ENCODE measurements at places on chromosomes 13 and 19.

DNA sequence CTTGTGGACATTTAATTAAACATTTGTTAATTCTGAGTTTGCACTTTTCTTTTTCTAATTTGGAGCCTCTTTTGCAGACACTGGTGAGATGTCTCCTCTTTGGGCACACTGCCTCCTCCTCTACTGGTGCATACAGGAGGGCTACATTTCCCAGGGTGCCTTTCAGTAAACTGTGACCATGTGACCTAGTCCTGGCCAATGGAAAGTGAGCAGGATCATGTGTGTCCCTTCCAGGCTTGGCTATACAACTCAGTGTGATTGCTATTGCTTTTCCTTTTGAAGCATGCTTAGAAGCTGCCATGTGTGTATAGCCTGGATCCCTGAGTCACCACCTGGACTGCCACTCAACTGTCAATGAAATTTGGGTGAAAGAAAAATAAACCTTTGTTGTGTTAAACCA is 4.5 kb downstream of the IZUMO2 start:
- no peak for DNase-seq

DNA sequence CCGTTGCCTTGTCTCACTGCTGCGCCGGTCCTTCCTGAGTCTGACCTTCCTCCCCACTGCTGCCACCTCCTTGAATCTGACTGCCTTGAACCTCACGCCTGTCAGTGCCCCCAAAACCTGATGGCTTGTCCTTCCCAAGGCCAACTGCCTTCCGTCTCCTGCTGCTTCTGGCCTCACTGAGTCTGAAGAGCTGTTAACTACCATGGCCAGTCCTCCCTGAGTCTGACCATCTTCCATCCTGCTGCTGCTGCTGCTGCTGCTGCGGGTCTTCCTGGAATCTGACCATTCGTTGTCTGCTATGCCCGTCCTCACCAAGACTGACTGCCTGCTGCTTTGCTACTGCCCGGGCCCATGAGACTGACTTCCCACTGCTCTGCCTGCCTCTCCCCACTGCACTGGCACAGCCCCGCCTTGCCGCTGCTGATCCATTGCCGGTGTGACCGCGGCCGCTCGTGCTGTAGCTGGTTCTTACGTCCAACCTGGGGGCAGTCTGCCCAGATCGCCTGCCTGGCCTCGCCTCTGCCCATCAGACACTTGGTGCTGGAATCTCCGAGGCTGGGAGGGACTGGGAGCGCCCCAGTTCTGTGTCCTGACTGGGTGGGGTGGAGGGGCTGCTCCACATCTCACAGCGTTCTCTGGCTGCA is 2.9 kb upstream of the RCN3 start:
- DNase-seq, result no peak

GRCh38 chr19:6393983-6394412 is 1.0 kb upstream of the GTF2F1 start:
- DNase-seq, result no peak

GRCh38 chr13:108629181-108629752 is at the start of gene MYO16:
MYO16 (plus strand) TSS chr13:108629611; CDS start chr13:108629845, 234 bp downstream.
- DNase-seq, result no peak

DNA sequence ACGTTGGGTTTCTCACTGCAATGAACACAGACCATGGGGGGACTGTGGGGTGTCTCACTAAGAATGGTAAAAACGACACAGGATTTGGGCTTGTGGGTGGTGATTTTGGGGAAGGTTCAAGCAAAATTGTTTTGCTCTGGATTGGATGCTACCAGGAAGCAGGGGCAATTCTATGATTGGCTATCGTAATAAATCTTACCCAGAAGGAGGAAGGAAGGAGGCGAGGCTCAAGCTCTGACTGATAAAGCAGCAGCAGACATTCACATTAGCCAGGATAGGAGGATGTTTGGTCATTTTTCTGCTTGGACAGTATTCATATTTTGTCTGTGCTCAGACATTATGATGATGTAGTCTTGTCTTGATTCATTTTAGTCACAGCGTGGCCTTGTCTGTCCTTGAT is 1.5 kb downstream of the ZNF576 start:
- DNase-seq, result no peak

- DNase-seq, result no peak
Measured at GRCh38 chr13:32431361-32431760, 3.4 kb upstream of the N4BP2L1 start.

GRCh38 chr19:38470788-38471480 is 37.4 kb downstream of the RYR1 start:
- no peak for DNase-seq

GRCh38 chr13:45615501-45616101 is at the start of gene ERICH6B:
ERICH6B (minus strand) TSS chr13:45615739; CDS start chr13:45597005, 18,734 bp downstream.
- DNase-seq, result no peak

- DNase-seq, result peak; percentile 56
Measured at GRCh38 chr19:45158503-45159209, 2.1 kb downstream of the NKPD1 start.
